M059J (cell line): ENCODE measurements at places on chromosomes 2 and 18. TPM values are rescaled to one million over a fixed set of nuclear protein-coding genes. Genes with fewer than 3 reads are reported as not detected.

SRD5A2 gene
- total RNA-seq, result not detected in 2 replicates

GULP1 gene
- 98.9 and 126 TPM in 2 replicates for total RNA-seq

LDLRAD4 gene
- total RNA-seq, result 1.4 and 1.9 TPM in 2 replicates

POTEJ gene
- total RNA-seq, result not detected in 2 replicates

PROC gene
- 0.64 and 1.6 TPM in 2 replicates for total RNA-seq

DNA sequence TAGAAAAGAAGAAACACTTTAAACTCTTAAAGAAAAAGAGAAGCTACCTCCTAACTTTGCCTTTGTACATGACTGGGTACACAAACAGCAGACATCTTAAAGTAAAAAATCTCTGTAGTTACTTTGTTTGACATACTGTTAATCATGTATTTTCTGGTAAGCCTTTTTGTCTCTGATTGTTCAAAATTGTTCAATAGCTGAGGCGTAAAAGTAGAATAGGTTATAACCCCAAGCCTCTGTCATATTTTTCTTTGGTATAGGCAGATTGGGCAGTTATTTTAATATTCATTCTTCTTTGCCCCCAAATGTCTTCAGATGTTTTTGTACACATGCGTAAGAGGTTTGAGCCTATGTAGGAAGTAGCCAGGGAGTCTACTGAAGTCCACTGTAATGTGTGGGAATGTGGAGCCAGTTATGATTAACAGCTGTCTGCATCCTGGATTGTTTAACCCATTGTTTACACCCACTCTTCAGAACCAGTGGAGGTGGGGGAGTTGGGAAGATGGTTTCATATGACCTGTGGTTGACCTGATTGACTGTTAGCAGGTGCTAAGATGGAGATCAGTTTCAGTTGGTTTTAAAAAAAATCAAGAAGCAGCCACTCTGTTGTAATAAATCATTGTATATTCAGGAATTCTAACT lies 150.5 kb downstream of the TANC1 start:
- DNase-seq, result no peak

GRCh38 chr2:185919155-185919554 lies 180.6 kb downstream of the FSIP2 start:
- DNase-seq, result peak; percentile 18

DNA sequence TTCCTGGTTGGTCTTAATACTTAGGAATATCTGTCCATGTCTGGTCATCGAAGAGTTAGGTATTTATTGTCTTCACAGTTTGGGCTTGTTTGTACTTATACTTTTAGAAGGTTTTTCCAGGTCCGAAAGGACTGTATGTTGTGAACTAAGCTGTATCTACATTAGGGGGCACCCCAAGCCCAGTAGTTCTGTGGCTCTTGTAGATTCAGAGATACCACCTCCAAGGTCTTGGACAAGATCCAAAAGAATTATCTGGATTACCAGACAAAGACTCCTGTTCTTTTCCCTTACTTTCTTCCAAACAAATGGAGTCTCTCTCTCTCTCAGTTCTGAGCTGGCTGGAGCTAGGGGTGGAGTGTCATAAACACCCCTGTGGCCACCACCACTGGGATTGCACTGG lies 328.7 kb downstream of the ZNF804A start:
- DNase-seq, result no peak

DNA sequence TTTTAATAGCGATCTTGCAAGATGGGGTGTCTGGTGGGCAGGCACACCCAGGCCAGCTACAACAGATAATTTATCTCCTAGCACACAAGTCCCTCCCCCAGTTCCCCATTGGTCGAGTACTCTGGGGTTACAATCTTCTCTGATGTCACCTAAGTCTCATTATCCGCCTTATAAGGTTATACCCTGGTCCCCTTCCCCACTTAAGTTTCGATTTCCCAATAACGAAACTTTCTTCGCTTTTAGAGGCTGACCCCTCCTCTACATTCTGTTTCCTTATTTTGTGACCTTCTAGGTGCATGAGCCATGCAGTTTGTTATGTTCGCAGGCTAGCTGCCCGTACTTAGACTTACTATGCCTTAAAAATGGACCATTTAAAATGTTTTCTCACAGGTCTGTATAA lies 180.1 kb downstream of the CAPN13 start:
- DNase-seq, result no peak

DNA sequence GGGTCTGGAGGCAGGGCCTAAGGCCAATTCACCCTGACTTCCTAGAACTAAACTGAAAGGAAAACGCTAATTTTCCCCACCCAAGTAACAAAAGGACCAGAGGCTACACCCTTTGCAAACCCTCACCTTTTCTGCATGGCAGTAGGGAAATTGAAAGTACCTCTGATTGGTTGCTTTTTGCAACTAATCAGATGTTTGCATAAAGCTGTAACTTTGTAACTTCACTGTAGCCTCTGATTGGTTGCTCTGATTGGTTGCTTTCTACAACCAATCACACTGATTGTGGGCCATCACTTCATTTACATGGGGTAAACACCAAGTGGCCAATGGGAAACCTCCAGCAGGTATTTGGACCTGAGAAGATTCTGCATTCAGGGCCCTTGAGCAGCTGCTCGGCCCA lies 20.8 kb downstream of the EIPR1 start:
- no peak for DNase-seq

GRCh38 chr2:120774557-120775160 lies 39.0 kb downstream of the GLI2 start:
- no peak for DNase-seq

DNA sequence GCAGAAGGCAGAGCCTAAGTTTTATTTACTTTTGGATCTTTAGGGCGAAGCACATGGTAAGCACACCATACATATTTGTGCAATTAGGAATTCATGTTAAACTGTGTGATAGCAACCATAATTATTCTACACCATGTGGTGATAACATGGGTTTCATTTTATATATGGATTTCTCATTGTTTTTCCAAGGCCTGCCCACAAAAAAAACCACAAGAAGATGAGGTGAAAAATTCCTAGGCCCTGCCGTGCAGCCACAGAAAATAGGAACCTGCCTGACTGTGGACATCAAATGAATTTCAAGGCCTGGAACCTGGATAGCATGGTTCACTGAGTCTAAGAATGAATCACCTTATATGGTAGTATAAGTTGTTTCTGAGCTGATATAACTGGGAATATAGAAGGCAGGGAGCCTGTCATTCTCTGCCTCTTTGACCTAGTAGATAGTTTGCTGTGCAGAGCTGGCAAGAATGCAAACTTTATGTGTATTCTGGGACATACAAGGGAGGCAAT lies 22.4 kb upstream of the SSB start:
- peak; percentile 40 for DNase-seq

- no peak for DNase-seq
Measured at GRCh38 chr2:8217468-8218030, 464.3 kb upstream of the ID2 start.

DNA sequence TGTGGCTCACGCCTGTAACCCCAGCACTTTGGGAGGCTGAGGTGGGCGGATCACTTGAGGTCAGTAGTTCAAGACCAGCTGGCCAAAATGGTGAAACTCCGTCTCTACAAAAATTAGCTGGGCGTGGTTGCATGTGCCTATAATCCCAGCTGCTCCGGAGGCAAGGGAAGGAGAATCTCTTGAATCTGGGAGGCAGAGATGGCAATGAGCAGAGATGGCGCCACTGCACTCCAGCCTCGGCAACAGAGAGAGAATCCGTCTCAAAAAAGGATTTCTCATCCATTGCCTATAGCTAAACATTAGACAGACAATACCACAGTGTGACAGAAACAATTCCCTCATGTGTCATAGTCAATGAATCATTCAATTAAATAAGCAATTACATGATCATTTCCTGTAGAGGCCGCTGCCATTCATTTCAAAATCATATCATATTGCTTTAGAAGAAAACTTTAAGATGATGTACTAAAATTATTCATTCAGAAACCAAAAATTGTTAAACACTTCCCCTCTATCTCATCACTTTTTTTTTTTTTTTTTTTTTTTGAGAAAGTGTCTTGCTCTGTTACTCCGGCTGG lies 69.5 kb upstream of the TGIF1 start:
- DNase-seq, result peak; percentile 60

GRCh38 chr18:57906852-57907251 lies 103.7 kb upstream of the ATP8B1 start:
- DNase-seq, result peak; percentile 24

GRCh38 chr2:6864923-6865345 lies 773 bp downstream of the CMPK2 start:
- DNase-seq, result no peak

DNA sequence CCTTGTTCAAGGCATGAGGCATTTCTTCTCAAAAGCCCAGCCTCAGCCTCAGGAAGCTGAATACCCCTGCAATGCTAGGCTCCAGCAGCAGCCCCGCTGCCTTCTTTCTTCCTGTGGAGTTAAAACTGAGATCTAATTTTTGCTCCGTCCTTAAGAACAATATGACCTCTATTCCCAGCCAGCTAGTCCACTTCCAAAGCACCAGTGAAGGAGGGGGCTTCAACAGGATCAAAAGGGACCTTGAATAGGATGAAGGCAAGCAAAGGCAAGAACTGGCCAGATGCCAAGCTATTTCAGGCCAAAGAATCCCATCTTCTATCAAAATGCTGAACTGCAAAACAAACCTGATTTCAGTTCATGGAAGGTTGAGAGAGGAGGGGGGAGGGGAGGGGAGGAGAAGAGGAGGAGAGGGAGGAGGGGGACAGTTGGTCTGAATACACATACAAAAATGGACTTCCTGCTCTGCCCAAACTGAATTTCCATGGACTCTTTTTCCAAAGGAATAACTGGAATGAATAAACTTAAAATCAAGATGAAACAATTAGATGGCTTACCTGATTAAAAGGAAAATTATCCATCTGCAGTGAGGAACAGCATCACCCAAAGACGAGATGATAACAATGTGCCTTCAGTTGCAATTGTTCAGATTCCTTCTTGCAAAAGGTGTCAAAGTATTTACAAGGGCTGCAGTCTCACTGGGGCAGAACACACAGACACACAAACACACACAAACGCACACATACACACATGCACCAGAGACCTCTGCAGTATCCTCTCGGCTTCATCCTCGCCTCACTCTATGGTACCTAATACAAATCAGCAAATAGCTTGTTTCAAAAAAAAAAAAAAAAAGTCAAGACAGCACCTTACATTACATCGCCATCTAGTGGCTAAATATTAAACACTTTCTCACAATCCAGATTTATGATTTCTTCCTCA lies at the start of gene SCN1A:
Gene SCN1A (minus strand): TSS at position 804 of the 939 bp plus-strand sequence. CDS start 54,399 bp downstream, outside the sequence.
- DNase-seq, result peak; percentile 17

DNA sequence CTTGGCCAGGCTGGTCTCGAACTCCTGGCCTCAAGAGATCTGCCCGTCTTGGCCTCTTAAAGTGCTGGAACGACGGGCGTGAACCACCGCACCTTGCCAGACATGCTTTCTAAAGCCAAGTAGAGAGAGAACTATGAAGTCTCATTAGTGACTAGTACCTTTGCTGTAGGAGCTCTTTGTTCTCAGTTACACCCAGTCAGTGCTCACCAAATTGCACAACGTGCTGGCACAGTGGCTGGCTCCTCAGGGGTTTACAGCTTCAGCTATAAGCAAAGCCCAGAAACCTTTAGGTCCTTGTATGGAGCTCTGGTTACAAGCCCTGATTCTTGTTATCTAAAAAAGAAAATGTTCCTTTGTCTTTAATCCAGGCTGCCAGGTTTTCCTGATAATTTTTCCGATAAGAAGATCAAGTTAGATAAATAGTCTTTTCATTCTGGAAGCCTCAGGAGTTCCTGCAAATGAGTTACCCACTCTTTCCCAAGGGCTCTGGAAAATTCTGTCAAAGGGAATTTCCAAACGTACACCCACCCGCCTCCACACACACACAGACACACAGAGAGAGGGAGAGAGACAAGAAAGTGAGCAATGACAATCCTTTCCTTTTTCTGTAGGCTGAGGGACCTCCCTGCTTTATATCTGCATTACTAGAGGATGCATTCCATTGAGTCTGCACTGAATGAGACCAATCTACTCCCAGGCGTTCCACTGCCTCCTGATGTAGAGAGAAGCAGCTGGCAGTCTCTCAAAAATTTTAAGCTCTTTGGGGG lies 100.2 kb upstream of the CSRNP3 start:
- no peak for DNase-seq

DNA sequence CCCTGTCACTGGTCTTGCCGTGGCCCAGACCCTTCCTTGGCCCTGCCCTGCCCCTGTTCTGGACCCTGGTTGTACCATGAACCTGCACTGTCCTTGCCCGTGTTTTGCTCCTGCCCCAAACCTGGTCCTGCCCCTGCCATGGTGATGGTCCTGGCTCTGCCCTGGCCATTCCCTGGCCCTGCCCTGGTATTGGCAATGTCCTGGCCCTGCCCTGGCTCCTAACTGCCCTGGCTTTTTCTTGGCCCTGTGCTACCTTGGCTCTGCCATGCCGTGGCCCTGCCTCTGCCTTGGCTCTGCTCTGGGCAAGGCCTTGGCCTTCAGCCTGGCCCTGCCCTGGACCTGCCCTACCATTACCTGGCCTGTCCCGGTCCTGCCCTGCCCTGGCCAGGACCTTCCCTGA lies 5.5 kb upstream of the ANKRD62 start:
- DNase-seq, result no peak

DNA sequence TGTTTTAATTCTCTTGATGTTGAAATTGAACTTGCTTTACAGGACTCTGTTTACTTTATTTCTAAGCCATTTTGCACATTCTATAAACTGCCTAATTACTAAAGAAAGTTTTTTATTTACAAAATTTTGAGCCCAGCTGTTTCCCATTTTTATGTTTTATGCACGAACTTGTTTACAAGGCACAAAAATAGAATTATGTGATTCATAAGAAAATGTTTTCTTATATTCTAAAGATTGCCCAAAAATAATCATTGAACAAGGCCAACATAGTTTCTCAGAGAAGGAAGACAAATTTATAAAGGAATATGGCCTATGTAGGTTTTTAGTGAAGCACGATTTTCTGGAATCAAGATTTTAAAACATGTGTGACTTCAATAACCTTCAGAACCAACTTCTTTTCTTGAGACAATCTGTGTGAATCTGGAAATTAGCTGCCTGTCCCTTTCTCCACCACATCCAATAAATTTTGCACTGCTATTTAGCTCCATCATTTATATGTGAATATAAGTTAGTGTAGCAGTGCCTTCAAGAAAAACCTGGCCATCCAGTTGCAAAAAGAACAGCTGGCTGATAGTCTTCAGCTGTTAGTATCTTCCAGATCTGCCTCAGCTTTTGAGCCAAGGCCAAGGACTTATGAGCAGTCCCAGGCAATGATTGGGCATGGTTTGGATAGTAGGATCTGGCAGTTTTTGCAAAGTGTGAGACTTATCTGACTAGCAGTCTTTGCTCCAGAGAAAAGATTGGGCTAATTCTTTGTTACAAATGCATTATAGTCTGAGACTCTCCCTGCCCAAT lies 253.2 kb upstream of the COL3A1 start:
- DNase-seq, result no peak
